ENCODE measurements at places on chromosomes 4 and X. TPM values are rescaled to one million over a fixed set of nuclear protein-coding genes. Genes with fewer than 3 reads are reported as not detected.

CPZ gene
- total RNA-seq, result 3.8 TPM

WDR17 gene
- 3.3 TPM for total RNA-seq

DNA sequence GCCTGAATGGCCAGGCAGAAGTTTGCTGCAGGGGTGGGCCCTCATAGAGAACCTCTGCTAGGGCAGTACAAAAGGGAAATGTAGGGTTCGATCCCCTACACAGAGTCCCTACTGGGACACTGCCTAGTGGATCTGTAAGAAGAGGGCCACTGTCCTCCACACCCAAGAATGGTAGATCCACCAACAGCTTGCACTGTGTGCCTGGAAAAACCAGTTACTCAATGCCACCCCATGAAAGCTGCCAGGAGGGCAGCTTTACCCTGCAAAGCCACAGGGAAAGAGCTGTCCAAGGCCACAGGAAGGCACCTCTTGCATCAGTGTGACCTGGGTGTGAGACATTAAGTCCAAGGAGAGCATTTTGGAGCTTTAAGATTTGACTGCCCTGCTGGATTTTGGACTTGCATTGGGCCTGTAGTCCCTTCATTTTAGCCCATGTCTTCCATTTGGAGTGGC lies 781.6 kb downstream of the TRAM1L1 start:
- H3K27ac ChIP-seq, result no peak overlapping the region
- no peaks in the 10 kb centered on the region for H3K27me3 ChIP-seq
- H3K4me1 ChIP-seq, result no peaks in the 10 kb centered on the region
- DNase-seq, result no peak
- no peaks in the 10 kb centered on the region for H3K36me3 ChIP-seq

DNA sequence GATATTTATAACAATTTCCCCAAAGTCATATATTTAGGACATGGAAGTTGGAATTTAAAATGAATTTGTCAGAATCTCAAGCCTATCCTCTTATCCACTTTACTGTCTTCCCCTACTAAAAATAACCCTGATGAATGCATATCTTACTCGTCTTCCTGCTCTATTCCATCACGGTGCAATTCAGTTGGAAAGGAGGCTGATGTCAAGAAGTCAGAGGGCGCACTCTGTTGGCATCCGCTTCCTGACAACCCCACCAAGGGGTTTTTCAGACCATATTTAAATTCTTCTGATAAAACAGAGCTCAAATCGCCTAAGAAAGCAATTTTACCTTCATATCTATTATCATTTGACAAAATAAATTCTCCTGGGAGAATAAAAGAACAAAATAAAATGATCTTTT lies 233.5 kb downstream of the ARHGAP24 start:
- no peaks in the 10 kb centered on the region for H3K36me3 ChIP-seq
- H3K27me3 ChIP-seq, result no peaks in the 10 kb centered on the region
- DNase-seq, result no peak
- no peak overlapping the region for H3K27ac ChIP-seq

GRCh38 chrX:133923548-133923947 lies 61.8 kb downstream of the GPC3 start:
- H3K4me3 ChIP-seq, result no peak overlapping the region
- no peak overlapping the region for H3K27ac ChIP-seq
- H3K4me1 ChIP-seq, result no peaks in the 10 kb centered on the region
- H3K36me3 ChIP-seq, result no peaks in the 10 kb centered on the region
- H3K27me3 ChIP-seq, result no peaks in the 10 kb centered on the region

- H3K36me3 ChIP-seq, result no peaks in the 10 kb centered on the region
- DNase-seq, result no peak
- H3K27ac ChIP-seq, result no peak overlapping the region
- H3K27me3 ChIP-seq, result no peaks in the 10 kb centered on the region
Observed at GRCh38 chrX:17738737-17739535, 1.6 kb downstream of the SCML1 start.

DNA sequence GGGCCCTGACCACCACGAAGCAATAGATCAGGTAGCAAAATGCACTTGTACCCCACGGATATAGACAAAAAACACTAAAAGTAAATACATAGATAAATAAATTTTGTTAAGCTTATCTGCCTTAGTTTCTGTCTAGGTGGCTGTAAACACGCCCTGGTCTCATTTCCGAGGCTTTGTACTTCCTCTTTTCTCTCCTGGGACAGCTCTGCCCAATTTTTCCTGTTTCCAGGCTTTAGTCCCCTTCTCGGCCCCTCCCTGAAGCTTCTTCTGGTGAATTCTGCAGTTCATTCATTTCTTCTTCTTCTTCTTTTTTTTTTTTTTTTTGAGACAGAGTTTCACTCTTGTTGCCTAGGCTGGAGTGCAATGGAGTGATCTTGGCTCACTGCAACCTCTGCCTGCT lies 73.4 kb upstream of the STOX2 start:
- no peak overlapping the region for H3K27ac ChIP-seq
- H3K4me3 ChIP-seq, result no peak overlapping the region
- no peaks in the 10 kb centered on the region for H3K4me1 ChIP-seq
- no peaks in the 10 kb centered on the region for H3K36me3 ChIP-seq
- no peak for DNase-seq
- no peaks in the 10 kb centered on the region for H3K27me3 ChIP-seq
